Neural crest cell (in vitro differentiated cells): ENCODE measurements at places on chromosomes 2 and 18. TPM values are rescaled to one million over a fixed set of nuclear protein-coding genes. Genes with fewer than 3 reads are reported as not detected.

The PLA2R1 gene
- 0.09 and 0.18 TPM in 2 replicates for total RNA-seq

The COPS8 gene
- total RNA-seq: 79.9 and 82.9 TPM in 2 replicates

The TXNDC2 gene
- not detected in 2 replicates for total RNA-seq

The MC4R gene
- 0.19 TPM in 1 of 2 replicates, not detected in the other for total RNA-seq

The DNER gene
- 4.0 and 4.1 TPM in 2 replicates for total RNA-seq

The STEAP3 gene
- 0.73 and 0.77 TPM in 2 replicates for total RNA-seq

The CAVIN2 gene
- not detected in 2 replicates for total RNA-seq

The GALNT13 gene
- total RNA-seq: 6.9 and 7.4 TPM in 2 replicates

The ZNF519 gene
- 39.0 and 40.5 TPM in 2 replicates for total RNA-seq

The FAM228A gene
- total RNA-seq: 0.39 and 0.51 TPM in 2 replicates

The MOCOS gene
- total RNA-seq: 2.6 TPM in 2 replicates

- DNase-seq: no peak
Observed at GRCh38 chr2:10402653-10403215, 45.4 kb downstream of the ODC1 start.

- no peak for DNase-seq
Observed at GRCh38 chr2:75476761-75477160, 84.0 kb downstream of the EVA1A start.

DNA sequence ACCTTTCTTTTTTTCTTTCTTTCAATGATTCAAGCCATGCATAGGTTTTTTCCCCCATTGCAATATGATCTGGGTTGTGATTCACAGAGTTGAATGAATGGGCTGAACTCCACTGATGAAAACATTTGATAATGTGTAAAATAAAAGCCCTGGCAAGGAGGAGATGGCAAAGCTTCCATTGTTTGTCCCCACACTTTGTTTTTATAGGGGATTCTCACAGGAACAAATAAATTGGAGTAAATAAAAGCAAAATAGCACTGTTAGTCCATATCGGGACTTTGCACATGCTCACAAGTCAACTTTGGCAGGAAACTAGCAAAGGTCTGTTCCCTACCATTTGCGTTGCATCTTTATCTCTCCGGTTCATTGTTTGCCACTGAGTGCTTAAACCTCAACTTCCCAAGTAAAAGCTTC lies 55.7 kb downstream of the MEIS1 start:
- no peak for DNase-seq

- no peak for DNase-seq
Observed at GRCh38 chr18:36128907-36129299, 237 bp downstream of the SLC39A6 start.

DNA sequence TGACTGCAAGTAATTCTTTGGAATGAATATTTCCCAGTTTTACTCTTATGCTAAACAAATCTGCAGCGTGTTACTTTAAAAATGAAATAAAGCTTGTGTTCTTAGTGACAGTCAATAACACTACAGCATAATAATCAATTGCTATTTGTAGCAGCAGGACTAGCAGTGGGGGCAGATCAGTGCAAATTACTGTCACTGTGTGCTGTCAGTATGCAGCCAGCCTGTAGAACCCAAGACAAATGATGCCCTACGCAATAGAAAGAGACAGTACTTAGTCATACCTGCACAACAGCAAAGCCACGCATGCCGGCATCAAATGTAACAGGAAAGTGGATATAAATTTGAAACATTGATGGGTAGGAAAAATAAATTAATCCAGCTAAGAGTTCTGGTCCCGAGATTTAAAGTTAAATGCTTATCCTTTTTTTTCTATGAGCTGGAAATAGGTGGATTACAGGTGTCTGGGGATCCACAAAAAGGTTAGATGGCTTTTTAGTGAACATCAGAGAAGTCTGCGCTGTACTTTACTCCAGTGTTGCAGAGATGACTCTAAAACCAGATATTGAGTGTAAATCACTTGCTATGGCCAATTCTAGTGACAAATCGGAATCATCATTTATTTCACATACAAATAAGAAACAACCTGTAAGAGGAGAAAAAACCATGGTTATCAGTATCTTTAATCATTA lies 812.4 kb upstream of the ZEB2 start:
- DNase-seq: no peak

GRCh38 chr18:22330508-22330907 lies 87.2 kb downstream of the CTAGE1 start:
- no peak for DNase-seq

DNA sequence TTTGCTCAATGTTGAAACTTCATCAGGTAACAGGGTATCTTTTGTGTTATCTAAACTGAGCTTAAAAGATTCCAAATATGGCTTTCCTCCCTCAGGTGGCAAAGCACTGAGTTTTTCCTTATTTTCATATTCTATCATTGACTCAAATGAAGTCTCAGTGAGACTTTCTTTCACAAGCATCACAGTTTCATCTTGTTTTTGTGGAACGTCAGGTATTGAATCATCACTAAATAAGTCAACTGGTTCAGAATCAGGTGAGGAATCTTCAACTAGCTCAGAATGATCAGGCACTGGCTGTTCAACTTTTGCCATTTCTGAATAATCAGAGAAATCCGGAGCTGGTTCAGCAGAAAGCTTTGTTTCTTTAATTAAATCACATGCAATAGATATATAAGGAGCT lies 24.6 kb downstream of the RTN4 start:
- DNase-seq: no peak

GRCh38 chr18:55483266-55483871 lies 104.6 kb downstream of the TCF4 start:
- DNase-seq: no peak

DNA sequence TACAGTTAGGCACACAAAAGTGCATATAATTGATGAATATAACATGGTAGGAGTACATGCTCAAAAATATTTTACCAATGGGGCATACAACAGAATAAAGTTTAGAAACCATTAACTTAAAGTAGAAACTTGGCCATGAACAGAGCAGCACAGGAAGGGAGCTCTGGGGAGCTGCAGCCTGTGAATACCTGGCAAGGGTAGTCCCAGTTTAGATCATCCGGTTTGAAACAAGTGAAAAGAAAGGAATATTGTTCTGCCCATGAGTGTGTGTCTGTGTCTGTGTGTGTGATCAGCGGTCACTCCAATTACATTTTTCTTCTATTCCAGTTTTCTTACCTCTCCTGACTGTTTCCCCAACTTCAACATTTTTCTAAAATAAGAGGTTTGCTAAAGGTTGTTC lies 233.0 kb downstream of the ALK start:
- DNase-seq: no peak

GRCh38 chr2:187379869-187380268 lies 68.2 kb downstream of the CALCRL start:
- no peak for DNase-seq

GRCh38 chr2:45651415-45652089 lies at the start of gene PRKCE:
Gene PRKCE (plus strand): TSS chr2:45651675.
- peak; percentile 25 for DNase-seq

DNA sequence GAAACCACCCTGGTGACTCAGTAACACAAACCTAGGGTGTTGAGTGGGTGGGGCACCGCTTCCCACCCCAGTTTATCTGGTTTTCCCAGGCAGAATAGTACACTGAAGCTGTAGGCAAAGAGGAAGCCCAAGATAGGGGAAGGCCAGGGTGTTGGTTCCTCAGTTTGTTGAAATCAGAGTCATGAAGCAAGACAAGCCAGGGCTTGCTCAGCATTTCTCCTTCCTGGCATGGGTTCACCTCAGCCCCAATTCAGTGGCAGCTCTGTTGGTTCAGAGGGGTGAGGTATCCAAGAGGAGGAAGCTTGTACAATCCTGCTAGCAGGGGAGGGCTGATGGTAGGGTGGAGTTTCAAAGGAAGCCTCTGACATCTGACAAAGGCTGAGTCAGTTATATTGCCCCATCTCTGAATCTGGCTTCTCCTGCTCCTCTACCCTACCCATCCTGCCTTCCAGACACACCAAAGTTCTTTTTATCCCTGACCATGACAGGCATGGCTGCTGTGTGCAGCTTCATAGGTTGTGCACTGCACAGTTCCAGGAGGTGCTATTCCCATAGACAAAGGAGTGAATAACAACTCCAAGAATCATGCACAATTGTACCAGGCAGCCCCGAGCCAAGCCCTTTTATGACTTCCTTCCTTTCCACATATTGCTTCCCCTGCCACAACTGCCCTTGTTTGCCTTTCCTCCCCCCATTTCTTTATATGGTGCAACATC lies 24.9 kb upstream of the RAB10 start:
- DNase-seq: no peak

GRCh38 chr18:48538531-48539405 lies at the start of gene CTIF:
Gene CTIF (plus strand): TSS chr18:48539031. CDS start chr18:48619566, 80,535 bp downstream.
- DNase-seq: peak; percentile 94

DNA sequence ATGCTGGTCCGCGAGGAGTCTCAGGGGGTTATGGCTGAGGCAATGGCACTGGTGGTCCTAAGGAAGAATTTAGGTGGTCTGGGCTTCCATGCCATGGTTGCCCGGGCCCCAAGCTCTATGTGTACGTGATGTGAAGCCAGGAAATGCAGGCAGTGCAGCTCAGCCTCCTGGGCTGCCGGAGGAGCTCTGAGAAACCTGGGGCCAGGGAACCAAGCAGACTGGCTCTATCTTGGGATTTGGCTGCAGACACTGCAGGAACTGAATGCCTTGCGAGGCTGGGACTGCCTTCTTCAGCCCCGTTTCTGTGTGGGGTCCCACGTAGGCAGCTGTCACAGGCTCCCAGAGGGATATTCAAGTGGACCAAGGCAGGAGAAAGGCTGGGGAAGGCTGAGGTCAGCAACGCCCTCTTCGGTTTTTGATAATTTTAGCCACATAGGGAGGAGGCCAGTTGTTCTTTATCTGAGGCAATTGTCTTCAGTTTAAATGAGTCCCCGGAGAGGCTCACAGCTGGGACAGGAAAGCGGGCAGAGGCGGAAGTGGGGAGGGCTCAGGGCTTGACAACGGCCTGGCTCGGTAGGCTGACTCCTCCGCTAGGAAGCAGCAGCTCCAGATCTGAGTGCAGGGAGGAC lies 77.7 kb downstream of the RHOB start:
- no peak for DNase-seq

DNA sequence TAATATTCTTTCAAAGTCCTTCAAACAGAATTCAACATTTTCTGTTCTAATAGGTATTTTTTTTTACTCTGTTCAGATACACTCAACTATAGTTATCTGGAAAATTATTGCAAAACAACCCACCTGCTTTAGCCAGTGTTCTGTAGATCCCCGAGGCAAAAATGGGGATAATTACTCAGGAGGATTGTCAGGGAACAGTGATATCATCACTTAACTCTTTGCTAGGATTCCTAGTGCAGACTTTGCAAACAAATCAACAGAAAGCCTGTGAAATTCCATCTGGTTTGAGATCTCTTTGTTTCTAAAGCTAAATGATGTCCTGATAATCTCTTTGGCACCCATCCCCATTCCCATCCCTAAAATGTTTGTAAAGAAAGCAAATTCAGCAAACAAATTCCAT lies 413.6 kb upstream of the MEIS1 start:
- no peak for DNase-seq

- no peak for DNase-seq
Observed at GRCh38 chr18:69872661-69873060, 75.0 kb downstream of the CD226 start.

DNA sequence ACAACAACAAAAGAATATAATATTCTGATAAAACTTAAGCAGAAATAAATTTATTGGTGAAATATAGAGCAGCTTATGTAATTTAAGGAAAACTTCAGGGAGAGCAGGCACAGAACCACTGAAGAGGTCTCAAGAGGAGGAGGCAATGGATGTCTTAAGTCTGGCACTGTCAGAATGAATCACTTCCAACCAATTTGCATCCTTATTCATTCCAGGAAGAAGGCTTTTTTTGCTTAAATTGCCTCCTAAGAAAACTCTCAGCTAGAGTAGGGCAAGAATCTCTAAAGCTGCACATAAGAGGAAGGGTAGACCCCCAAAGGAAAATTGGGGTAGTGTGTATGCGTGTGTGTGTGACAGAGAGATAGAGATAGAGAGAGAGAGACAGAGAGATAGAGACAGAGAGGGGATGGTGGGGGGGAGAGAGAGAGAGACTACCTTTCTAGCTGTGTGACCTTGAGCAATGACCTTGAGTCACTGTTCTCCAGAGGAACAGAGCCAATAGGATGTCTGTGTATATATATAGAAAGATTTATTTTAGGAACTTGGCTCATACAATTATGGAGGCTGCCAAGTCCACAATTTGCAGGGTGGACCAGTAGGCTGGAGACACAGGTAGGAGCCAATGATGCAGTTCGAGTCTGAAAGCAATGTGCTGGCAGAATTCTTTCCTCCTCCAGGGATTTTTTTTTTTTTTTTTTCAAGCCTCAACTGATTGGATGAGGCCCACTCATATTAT lies 96.4 kb upstream of the LINC00305 start:
- no peak for DNase-seq

DNA sequence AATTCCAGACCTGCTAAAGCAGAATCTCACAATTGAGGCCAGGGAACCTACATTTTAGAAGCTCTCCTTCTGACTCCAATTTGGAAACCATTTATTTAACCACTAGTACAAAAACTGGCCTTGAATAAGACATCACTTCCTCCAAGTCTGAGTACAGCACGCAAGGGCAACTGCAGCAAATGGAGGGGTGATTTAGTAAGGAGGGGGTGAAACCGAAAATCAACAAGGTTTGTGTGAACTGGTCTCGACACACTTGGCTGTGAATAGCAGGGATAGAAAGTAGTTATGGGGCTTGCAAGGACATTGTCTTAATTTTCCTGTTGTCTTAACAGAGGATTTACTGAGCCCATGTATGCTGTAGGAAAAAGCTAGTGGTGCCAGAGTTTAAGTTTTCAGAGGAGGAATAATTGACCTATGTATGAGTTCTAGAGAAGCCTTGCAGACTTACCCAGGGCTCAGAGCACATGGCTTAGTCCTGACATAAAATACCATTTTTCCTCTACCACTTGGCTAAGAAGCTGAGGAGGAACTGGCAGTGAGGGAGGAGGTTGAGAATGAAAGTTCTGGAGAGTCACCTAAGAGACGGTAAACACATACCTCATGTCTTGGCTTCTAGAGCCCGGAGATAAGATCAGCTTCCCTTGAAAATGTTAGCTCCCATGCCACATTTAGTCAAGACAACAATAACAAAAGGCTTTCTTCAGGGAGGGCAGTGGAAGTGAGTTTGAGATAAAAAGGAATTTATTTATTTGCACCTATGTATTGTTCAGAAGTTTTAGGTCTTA lies 114.8 kb downstream of the SMAD2 start:
- no peak for DNase-seq

DNA sequence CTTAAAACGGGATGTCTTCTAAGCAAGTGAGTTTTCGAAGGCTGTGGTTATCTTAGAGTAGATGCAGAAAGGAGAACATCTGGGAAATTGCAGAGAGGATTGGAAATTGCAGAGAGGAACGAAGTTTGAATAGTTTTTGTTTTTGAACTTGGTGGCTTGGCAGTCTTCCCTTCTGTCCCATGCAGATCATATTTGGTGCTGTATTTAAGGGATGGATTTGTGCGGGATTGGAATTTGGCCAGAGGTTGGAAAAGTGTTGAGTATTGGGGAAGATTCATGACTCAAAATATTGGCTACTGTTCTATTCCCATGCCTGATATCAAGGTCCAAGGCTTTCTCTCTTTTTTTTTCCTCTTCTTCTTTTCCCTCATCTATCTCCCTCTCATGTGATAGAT lies 18.2 kb downstream of the PTPRM start:
- DNase-seq: no peak

- no peak for DNase-seq
Observed at GRCh38 chr18:48472610-48473009, 63.4 kb upstream of the ZBTB7C start.
